ENCODE measurements at places on chromosomes 2 and 18.
A peak's percentile ranks its signal among the peaks of the same experiment; 100 is the strongest.

GRCh38 chr2:138175066-138175465, 210.8 kb downstream of the HNMT start:
- DNase-seq: no peak

DNA sequence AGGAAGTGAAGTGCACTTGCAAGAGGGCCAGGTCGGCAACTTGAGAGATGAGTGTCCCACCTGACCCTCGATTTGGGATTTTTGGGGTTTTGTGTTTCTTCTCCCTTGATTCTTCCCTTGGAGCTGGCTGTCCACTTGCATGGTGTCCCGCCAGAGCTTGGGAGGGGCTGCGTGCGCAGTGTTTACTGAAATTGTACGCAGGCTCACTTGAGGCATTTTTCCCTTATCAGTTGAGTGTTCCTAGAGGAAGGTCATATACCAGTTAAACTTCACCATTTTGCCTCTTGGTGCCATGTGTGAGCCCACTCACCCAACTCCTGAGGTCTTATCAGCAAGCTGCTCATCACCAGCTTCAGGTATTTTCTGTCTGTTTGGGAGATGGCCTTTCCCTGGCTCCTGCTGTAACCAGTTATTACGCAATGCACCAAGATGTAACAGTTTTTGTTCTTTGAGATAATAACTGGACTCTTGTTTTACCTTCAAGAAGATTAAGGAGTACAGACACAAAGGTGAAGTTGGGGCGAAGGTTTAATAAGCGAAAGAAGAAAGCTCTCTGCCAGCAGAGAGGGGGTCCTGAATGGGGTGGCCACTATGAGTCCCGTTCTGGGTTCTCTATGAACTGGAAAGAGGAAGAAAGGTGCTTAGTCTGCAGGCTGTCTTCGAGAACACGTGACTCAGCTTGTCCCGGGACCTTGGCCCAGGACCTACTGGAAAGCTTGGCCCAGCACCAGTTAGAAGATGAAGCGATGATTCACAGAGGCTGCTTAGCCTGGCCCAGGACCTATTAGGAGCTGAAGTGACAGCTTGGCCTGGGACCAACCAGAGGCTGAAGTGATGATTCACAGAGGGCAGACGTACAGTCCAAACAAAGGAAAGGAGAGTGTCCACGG, 21.5 kb upstream of the TXNL4A start:
- DNase-seq: no peak

GRCh38 chr2:82994151-82994550, 1464.9 kb downstream of the SUCLG1 start:
- no peak for DNase-seq

DNA sequence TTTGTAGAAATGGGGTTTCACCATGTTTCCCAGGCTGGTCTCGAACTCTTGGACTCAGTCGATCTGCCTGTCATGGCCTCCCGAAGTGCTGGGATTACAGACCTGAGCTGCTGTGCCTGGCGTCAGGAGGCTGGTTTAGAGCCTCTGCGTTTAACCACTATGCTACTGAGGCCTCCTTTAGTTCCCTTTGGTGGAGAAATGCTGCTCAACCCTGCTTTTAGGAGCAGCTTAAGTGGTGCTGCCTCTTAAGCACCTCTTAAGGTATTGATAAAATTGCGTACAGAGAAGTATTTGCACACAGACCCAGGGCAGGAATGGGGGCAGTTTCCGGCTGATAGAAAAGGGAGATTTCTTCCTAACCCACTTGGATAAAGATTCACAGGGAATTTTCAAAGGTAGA, 8.0 kb downstream of the CD8A start:
- no peak for DNase-seq

DNA sequence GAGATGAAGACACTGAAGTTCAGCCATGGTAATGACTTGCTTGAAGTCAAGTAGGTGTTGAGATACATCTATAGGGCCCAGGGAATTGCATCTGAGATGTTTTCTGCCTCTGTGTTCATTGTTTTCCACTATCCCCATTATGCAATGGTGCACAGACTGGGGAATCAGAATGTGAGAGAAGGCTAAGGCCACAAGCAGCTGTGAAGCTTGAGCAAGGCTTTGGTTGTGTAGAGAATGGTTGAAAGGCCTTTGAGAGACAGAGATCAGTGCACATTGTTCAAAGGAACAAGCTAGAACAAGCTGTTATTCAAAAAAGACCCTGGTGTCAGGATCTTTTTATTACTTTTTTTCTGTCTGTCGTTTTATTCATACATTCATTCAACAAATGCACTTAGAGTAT, 82.3 kb downstream of the MYO1B start:
- no peak for DNase-seq

DNA sequence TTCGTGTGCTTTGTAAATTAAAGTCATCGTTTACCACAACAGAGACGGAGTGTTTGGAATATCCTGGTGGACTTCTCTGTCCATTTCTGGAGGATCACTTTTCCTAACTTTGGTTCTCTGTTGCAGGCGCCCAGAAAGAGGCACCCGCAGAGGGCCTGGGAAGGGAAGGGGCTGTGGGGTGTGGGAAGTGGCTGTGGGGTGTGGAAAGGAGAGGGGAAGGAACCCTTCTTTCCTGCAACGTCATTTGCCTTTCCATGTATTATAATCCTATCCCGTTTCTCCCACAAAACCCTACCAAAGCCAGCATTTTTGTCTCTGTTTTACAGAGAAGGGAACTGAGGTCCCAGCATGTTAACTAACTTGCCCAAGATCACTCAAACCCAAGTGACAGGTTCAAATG, 210.0 kb downstream of the KLHL29 start:
- no peak for DNase-seq

- no peak for DNase-seq
These were observed 127.5 kb upstream of the CTAGE1 start for GRCh38 chr18:22545066-22545760.

- no peak for DNase-seq
These were observed 4.7 kb downstream of the PLCL1 start for GRCh38 chr2:197809064-197809463.

- DNase-seq: no peak
These were observed 276.2 kb upstream of the TANK start for GRCh38 chr2:160884056-160884455.

GRCh38 chr18:69330385-69331005, 70.2 kb upstream of the DOK6 start:
- no peak for DNase-seq

- no peak for DNase-seq
These were observed 182.8 kb upstream of the AGAP1 start for GRCh38 chr2:235311044-235311443.

DNA sequence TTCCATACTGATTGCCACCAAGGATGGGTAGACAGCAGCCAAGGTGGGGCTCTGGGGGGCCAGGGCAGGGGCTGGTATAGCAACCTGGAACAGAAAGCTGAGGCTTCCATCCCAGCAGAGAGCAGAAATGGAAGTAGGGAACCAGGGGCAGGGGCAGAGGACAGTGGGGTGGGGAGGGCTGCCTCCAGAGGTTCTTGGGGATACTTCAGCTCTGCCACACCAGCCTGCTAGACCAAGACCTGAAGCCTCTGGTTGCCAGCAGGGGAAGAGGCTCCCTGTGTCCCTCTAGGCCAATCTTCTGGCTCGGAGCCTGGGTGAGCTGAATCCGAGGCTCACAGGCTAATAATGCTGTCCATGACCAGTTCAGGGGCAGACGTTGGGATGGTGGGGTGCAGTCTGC, 329.0 kb downstream of the DYSF start:
- no peak for DNase-seq

DNA sequence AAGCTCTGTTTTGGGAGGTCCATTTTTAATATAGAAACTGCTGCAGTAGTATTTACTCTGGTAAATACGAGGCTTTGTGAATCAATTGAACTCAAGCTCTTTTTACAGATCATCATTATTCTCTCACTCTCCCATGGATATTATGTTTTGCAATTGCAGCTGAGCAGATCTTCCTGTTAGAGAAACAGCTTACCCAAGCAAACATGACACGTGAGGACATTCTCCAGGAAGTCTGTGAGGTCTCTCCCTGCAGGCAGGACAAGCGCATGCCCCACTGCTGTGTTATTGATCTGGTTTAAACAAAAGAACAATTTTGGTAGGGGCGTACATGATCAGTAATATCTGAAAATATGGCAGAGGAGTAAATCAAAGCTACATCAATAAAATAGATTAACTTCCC, 72.1 kb downstream of the COL6A3 start:
- DNase-seq: no peak

GRCh38 chr2:169845016-169845415, 17.8 kb downstream of the UBR3 start:
- no peak for DNase-seq

DNA sequence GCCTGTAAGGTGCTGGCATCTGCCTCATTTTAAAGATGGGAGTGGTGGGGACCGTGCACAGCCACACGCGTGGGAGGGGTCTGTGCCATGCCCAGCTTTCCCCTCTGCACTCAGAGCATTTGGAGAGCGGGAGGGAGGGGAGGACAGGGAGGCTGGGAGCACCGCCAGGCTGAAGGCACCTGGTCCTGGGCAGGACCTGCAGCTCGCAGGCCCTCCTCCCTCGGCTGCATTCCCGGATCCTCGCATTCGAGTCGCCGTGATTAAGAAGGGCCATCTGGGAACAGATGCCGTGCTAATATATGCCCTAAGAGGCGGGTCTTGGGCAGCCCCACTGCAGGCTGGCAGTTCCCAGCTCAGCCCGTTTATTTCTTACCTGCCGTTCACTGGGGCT, 84.0 kb downstream of the PTGR3 start:
- DNase-seq: peak; percentile 8

GRCh38 chr2:64836566-64836965, 152.6 kb upstream of the SLC1A4 start:
- no peak for DNase-seq

GRCh38 chr2:208820014-208820688, 413.6 kb downstream of the PTH2R start:
- peak; percentile 1 for DNase-seq

DNA sequence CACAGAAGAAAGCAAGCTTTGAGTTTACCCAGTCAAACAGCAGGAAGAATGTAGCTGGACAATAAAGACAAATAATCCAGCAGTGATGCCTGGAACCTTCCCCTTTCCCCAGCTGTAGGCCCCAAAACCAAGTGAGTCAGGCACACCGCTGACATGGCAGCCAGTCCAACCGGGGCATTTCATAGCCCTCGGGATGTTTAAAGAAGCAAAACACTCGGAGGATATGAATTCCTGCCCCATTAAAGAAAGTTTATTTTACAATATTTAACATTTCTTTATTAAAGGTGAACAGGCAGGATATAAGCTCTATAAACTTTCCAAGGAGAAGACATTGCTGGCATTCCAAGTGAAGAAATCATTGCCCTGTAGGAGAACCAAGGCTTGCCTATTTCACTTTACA, 507.6 kb upstream of the TNP1 start:
- DNase-seq: no peak

- no peak for DNase-seq
These were observed 37.1 kb downstream of the EXOC6B start for GRCh38 chr2:72788756-72789155.

DNA sequence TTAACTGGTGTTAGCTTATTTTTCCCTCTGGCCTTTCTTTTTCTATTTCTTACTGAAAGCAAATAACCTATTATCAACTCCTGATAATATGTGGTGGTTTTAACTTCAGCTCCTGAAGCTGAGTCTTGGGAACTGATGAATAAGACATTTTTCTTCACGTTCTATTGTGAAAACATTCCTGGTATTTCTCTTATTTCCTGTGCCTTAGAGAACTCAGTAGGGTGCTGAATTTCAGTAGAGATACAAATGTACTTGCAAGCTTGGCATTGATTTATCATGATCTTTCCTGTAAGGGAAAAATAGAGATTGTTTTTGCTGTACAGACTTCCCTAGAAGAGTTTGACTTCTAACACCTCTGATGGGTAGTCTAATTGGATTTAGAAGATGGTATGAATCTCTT, 52.8 kb upstream of the DCC start:
- DNase-seq: no peak

DNA sequence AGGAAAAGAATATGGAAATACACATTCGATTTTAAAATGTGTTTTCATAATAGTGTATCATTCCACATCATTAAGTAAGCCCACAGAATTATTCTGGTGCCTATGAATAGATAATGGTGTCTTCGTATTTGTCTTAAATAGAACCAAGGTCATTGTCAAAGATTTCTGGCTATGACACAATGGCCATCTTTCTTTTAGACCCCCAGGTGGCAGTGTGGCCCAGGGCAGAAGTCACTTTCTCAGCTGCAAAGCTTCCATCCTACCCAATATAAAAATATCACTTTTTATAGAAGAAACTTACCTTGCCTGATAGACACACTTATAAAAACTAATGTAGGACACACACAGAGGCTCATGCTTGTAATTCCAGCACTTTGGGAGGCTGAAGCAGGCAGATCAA, 57.5 kb downstream of the ZRANB3 start:
- DNase-seq: no peak

DNA sequence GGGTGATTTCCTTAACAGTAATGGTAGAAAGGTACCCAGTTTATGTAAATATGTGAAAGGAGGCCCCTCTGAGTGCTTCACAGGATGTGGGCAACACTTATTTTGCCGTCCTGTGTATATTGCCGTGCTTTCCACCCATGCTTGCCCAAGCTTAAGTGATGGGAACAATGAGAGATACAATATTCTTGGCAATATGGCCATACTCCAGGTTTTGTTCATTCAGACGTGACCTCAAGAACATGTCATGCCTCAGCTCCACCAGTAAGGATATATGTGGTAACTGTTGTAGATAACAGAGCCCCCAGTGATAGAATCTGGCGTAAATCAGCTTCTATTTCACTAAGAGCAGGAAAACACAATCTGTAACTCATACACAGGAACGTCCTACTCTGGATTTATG, 318.7 kb downstream of the PTPRM start:
- DNase-seq: no peak

DNA sequence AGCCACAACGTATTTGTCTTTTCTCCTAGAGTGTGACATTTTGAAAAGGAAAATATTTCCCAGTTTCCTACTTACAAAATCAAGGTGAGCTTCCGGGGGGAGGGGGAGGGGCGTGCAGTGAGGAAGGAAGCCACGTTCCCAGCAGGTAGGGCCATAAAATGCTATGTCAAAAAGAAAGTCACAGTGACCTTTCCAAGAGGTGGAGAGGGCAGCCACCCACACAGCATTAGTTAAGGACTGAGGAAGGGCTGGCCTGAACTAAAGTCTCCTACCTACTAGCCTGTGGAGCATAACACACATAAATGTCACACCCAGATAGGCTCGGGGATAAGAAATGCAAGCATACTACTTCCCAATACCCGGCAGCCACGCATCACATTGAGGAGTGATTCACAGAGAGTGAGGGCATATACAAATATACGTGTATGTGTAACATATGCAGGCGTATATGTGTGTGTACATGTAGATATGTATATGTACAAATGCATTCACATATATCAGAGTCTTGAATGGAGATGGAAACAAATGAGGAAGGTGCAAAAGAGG, 191.1 kb downstream of the STK39 start:
- no peak for DNase-seq

DNA sequence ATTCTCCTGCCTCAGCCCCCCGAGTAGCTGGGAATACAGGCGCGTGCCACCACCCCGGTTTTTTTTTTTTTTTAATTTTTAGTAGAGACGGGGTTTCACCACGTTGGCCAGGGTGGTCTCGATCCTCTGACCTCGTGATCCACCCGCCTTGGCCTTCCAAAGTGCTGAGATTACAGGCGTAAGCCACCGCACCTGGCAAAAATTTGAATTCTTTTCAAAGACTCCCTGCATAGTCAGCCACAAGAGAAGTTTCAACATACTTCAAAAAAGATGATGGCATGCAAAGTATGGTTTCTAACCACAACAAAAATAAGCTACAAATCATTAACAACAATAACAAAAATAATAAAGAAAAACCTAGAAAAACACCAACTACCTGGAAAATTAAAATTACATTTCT, 22.0 kb downstream of the HYCC2 start:
- DNase-seq: no peak

Data from NCI-H2171 (cell line).